Myometrial cell (primary cell): ENCODE measurements at places on chromosomes 7 and 10. TPM values are rescaled to one million over a fixed set of nuclear protein-coding genes. Genes with fewer than 3 reads are reported as not detected.

Gene ANK3
- total RNA-seq = 1.1 and 6.1 TPM in 2 replicates

Gene OGDHL
- 0.18 and 0.58 TPM in 2 replicates for total RNA-seq

Gene MKI67
- total RNA-seq = 16.7 and 23.7 TPM in 2 replicates

Gene FGFR2
- total RNA-seq = not detected in 2 replicates

Gene MYOF
- total RNA-seq = 234 and 266 TPM in 2 replicates

Gene SOSTDC1
- total RNA-seq = 0.29 TPM in 1 of 2 replicates, not detected in the other
